Stimulated activated CD8-positive, alpha-beta memory T cell treated with anti-CD3 and anti-CD28 coated beads, Interleukin-12 subunit alpha, Interleukin-12 subunit beta, amount 100 ng/mL, for 4 hours (primary cell): ENCODE measurements at places on chromosomes 11 and 22.
A peak's percentile ranks its signal among the peaks of the same experiment; 100 is the strongest.

DNA sequence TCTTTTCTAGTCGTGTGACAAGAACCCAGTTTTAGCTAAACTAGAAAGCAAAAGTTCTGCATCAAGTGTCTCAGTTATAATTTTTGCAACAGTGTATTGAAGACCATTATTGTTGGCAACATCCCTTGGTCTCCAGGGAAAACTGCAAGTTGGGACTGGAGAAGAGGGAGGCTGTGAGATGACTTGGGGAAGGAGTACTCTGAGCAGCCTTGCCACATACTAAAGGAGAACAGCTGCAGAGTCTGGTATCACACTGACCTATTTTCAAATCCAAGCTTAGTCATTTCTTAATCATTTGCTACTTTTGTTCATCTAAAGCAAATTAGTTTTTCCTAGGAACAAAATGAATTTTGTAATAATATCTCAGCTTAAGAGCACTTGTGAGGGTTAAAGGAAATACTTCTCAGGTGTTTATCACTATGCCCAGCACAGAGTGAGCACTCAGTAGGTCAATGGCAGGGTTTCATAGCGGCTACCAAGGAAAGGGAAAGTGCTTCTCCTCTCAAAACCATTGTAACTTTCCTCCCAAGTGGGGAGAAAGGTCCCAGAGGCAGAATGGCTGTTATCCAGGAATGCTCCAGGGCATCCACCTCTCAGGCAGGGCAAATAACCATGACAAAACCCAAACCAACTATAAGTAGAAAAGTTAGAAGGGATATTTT lies 247.1 kb downstream of the C11orf87 start:
- DNase-seq = no peak

DNA sequence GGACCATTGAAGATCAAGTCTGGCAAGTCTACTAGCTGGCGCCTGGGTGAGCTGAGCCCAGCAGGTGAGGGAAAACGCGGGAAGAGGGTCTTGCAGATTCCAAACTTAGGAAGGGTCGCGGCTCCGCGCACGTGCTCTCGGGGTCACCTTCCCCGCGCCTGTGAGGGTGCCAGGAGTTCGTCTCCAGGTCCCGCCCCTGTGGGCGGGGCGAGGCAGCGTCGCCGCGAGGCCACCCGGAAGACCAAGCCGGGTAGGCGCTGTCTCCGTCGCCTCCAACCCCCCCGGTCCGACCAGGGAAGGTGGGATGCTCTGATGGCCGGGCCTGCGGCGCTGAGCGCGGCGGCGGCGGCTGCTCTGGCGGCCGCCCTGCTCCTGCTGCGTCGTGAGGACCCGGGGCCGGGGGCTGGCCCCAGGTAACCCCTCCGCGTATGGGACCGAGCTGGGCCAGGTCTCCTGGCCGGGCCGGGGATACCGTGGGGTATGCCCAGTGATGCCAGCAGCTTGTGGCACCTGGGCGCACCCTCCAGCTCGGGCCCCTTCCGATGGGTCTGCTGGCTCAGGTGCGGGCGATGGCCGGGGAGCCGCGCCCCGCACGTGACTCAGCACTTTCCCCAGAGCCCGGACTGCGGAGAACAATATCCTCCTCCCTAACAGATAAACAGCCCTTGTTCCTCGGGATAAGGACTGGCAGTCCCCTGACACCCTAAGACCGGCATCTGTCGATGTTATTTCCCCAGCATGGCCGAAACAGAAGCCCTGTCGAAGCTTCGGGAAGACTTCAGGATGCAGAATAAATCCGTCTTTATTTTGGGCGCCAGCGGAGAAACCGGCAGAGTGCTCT lies at the start of gene HTATIP2:
TSS of gene HTATIP2 (plus strand) at position 215 of the 841 bp plus-strand sequence. CDS start at position 739, 524 bp downstream.
- DNase-seq = peak; percentile 65

GRCh38 chr11:69277074-69277809 lies 16.7 kb upstream of the MYEOV start:
- no peak for DNase-seq

DNA sequence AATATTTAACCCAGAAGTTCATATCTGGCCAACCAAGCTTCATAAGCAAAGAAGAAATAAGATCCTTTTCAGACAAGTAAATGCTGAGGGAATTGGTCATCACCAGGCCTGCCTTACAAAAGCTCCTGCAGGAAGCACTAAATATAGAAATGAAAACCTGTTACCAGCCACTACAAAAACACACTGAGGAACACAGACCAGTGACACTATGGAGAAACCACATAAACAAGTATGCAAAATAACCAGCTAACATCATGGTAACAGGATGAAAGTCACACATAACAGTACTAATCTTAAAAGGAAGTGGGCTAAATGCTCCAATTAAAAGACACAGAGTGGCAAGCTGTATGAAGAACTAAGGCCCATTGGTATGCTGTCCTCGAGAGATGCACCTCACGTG lies 311.4 kb downstream of the DYNC2H1 start:
- DNase-seq = no peak

DNA sequence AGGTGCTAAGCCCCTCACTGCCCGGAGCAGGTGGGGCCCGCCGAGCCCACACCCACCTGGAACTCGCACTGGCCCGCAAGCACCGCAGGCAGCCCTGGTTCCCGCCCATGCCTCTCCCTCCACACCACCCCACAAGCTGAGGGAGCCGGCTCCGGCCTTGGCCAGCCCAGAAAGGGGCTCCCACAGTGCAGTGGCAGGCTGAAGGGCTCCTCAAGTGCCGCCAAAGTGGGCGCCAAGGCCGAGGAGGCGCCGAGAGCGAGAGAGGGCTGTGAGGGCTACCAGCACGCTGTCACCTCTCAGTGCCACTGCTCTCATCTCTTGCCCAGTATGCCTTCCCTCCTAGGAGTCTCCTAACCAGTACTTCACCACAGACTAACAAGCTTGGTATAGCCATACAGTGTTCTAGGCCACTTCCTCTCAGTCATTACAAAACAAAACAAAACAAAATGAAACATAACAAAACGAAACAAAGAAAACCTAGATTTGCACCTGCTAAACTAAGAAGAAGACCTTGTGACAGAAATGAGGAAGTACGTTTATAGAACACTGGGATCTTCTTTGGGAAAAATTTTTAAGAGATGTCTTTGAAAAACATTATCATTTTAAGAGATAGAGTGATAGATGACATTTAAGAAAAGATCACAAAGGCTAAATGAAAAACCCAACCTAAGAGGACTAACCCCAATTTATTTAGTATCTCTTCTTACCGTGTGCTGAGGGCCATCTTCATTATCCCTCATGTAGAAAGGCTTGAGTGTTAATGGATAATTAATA lies 47.7 kb upstream of the GAB2 start:
- DNase-seq = peak; percentile 7

DNA sequence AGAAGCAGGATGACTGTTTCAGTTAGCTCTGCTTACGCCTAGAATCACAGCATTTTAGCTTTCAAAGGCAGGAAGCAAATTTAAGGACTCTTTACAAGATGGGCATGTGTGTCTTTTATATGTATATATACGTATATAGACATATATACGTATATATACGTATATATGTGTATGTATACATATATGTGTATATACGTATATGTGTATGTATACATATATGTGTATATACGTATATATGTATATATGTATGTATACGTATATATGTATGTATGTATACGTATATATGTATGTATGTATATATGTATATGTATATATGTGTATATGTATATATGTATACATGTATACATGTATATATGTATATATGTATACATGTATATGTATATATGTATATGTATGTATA lies 111.1 kb downstream of the FBXO7 start:
- DNase-seq = no peak
